ENCODE measurements at places on chromosomes 12 and 14.

DNA sequence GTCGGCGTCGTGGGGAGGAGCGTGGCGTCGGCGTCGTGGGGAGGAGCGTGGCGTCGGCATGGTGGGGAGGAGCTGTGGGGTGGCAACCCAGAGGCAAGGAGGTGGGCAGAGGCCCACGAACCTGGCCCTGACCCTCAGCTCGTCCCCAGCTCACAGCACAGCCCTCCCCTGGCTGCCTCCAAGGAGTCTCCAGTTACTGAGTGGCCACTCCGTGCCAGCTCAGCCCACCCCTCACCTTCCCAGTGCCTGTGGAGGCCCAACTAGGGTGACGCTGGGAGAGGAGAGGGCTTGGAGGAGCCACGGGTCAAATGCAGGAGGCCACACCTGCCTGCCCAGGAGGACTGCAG lies 5.8 kb downstream of the ADSS1 start:
- DNase-seq: no peak

DNA sequence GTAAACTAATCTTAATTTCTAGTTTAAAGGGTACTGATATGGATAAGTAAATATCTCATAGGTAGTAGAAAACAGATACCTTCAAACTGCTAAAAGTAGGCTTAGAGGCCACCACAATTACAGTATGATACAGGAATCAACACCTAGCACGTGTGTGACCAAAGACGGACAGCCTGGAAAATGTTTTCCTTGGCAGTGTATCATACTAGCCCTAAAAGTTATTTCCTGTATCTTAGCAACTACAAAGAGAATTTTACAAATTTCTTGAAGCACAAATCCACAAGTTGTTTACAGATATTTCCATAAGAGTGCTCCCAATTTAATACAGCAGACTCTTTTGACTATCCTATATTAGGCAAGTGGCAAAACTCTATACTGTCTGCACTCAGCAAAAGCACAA lies 106.0 kb downstream of the ITPR2 start:
- DNase-seq: no peak

DNA sequence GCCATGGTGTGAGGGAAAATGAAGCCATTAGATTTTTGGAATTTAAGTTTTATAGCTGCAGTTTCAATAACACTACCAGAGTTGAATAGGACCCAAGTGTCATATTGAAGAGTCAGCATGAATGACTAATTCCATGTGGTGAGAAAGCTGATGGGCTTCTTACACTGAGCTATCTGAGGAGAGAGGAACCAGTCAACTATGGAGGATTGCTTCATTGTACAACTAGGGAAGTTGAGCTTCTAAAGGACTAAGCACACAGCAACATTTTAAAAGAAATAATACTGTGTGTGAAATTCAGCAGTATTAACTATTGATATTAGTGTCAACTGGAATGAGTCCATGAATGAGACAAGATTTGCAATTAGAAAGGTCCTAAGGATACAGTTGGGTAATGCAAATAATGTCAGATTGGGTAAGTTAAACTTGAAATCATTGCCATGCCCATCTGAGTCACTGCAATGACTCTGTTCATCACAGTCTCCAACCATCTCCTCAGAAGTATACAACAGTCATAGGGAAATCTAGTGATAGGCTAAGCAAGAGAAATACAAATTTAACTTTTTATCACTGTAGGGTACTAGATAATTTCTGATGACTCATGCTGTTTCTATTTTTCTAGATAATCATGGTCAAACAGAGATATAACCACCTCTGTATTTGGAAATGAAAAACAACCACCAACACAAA lies 394.2 kb downstream of the FSCB start:
- no peak for DNase-seq

- DNase-seq: no peak
Observed at GRCh38 chr14:71481021-71481654, 451.1 kb upstream of the RGS6 start.

DNA sequence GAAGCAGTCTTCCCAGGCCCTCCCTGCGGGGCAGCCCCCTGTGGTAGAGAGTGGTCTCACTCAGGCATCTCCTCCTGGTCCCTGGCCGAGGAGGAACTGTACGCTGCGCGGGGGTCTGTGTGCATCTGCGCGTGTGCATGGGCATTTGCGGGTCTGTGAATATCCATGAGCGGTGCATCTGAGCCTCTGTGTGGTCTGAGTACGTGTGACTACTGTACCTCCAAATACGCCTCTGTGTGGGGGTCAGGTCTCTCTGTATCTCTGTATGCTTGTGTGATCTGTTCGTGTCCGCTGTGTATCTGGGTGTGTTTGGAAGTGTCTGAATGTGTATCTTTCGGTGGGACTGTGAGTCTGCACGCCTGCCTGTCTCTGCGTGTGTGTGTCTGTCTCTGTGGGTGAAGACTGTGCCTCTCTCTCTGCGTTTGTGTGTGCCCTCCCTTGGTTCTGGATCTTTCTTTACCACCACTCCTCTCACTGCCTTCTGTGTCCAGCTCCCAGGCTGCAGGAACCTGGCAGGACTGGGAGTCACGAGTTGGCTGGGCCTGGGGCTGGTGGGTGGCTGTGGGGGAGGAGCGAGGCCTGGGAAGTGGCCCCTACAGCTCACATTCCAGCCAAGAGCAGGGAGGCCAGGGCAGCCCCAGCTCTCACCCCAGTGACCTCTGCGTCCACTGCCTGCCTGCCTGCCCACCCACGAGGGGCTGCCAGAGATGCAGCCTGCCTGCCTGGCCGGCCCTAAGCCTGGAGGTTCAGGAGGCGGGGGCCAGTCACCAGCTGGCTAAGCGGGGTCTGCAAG lies 1.1 kb upstream of the PGF start:
- no peak for DNase-seq

- DNase-seq: no peak
Observed at GRCh38 chr14:55451950-55452349, 11.5 kb upstream of the TBPL2 start.

DNA sequence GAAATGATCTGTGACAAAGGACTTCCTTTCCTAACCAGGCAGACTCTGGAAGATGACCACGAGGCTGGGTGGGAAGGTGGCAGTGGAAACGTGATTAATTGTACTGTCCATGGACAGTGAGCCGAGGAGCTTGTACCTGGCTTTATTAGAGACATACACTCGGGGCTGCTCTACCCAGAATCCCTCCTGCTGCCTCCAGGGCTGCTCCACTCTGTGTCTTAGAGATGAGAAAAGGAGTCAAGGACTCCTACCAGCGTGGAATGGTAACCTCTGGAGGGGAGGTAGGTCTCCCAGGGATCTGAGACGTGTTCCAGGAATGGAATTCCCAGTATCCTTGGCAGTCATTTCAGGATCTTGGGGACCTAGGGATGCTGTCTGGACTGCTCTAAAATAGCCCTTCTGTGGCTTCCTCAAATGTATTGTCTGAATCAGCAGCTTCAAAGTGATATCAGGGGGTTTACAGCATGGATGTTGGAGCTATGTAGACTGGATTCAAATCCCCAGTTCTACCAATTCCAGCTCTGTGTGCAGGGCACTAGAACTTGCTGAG lies 237.8 kb downstream of the CACNA1C start:
- no peak for DNase-seq

GRCh38 chr12:50566066-50566465 lies 61.3 kb downstream of the DIP2B start:
- no peak for DNase-seq

- no peak for DNase-seq
Observed at GRCh38 chr12:88362439-88362838, 217.8 kb downstream of the KITLG start.

DNA sequence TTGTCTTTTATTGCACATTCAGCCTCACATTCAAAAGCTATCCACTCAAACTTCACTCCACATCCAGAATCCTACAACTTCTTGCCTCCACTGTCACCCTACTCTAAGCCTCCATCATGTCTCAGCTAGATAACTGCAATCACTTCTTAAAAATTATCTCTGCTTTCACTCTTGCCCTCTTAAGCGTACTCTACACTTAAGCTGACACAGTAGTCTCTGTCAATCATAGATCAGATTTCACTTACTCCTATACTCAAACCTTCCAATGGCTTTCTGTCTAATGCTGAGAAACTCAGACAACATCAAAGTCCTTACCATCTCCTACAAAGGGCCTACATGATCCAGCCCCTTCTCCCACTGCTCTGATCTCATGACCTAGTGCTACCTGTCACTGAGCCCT lies 304.1 kb downstream of the ITPR2 start:
- no peak for DNase-seq

- DNase-seq: no peak
Observed at GRCh38 chr12:132380641-132381040, 51.3 kb upstream of the GALNT9 start.

GRCh38 chr14:70943838-70944237 lies 36.6 kb downstream of the PCNX1 start:
- DNase-seq: no peak

- DNase-seq: no peak
Observed at GRCh38 chr12:46839964-46840363, 14.2 kb upstream of the SLC38A4 start.

GRCh38 chr12:62642486-62642885 lies 175.9 kb downstream of the MON2 start:
- no peak for DNase-seq

- no peak for DNase-seq
Observed at GRCh38 chr14:98474900-98475299, 797.1 kb downstream of the BCL11B start.

Measured in SHP77 (cell line).